Muscle of back (tissue), 13 donors: ENCODE measurements at places on chromosomes 16 and 17. TPM values are rescaled to one million over a fixed set of nuclear protein-coding genes. Genes with fewer than 3 reads are reported as not detected.
A peak's percentile ranks its signal among the peaks of the same experiment; 100 is the strongest.

- DNase-seq: no peak
Observed at GRCh38 chr17:48586355-48587258, 3.4 kb downstream of the HOXB3 start.

- no peak for DNase-seq
Observed at GRCh38 chr17:57835333-57835900, 14.4 kb downstream of the MRPS23 start.

DNA sequence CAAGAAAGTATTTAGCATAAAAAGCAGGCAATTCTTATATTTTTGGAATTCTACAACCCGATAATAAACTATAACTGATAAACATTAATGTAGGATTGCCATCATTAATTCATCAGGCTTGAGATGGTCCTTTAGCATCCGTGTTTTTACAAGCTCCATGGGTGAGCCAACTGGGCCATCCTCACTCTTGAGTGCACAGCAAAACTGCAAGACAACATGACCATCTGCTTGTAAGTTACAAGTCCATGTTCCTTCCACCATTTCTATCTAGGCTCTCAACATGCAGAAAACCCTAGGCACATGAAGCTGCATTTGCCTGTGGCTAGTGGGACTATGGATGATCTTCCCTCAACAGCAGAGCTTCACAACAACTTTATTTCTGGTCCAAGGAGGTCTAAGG lies 40.1 kb downstream of the ADAMTS18 start:
- no peak for DNase-seq

GRCh38 chr17:73747221-73748002 lies 103.2 kb upstream of the SDK2 start:
- no peak for DNase-seq

GRCh38 chr16:78490847-78491246 lies 391.4 kb downstream of the WWOX start:
- DNase-seq: no peak

DNA sequence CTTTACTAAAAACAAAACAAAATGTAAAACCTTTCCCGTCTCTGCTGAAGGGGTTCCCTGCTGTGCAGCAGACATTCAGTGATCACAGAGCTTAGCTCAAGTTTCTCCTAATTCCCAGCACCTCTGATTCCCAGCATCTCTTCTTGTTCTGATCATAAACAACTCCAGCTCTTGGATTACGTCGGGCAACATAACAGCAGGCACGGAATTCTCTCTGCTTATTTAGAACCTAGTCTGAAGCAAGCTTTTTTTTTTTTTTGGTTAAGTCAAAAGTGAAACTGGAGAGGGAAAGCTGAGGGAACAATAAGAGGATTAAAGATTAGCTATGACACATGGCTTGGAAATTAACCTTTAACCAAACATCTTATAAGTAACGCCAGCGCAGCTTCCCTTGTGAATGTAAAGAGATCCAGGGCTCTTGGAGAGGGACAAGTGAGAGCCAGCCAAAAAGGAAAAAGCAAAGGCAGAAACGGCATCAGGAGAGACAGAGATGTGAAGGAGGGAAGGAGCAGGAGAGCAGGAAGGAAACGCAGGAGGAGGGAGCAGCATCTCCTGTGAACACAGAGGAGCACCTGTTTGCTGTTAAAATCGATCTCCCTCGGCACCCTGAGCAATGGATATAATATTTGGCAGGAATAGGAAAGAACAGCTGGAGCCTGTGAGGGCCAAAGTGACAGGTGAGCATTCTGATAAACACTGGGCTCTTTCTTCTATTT lies at the start of gene BCO1:
Gene BCO1 (plus strand): TSS at position 394 of the 716 bp plus-strand sequence. CDS start 220 bp downstream, at position 614.
- DNase-seq: peak; percentile 74

GRCh38 chr16:11743308-11744074 lies 834 bp upstream of the TXNDC11 start:
- peak; percentile 23 for DNase-seq

DNA sequence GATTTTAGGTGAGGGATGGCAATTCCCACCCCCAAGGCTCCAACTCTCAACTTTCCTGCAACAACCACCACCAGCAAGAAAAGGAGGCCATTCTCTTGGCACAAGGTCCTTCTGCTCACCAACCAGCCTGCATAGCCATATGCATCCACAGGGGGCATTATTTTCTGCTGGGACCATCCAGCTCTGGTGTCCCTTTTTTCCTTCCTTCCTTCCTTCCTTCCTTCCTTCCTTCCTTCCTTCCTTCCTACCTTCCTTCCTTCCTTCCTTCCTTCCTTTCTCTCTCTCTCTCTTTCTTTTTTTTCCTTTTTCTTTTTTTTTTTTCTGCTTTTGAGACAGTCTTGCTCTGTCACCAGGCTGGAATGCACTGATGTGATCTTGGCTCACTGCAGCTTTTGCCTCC lies 21.1 kb upstream of the COX10 start:
- no peak for DNase-seq

- DNase-seq: no peak
Observed at GRCh38 chr16:1318268-1318545, 8.8 kb downstream of the UBE2I start.

DNA sequence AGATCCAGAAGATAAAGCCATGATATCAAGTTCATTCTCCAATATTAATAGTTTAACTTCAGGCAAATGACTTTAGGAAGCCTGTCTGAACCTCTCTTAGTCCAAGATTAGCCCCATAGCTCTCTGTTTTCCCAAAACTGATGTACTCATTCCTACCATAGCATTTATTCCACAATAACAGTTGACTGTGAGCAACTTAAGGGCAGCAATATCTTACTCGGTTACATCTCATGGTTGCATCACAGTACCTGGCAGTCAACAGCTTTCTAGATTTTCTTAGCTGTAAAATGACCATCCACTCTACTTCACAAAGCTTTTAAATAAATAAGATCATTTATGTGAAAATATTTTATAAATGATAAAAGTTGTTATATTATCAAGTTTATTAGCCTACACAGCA lies 58.2 kb upstream of the STAC2 start:
- DNase-seq: no peak

- DNase-seq: no peak
Observed at GRCh38 chr16:23996258-23996955, 160.6 kb downstream of the PRKCB start.

GRCh38 chr16:73083271-73083670 lies 35.3 kb upstream of the ZFHX3 start:
- no peak for DNase-seq

GRCh38 chr17:9350080-9350479 lies 225.5 kb downstream of the STX8 start:
- no peak for DNase-seq

- DNase-seq: no peak
Observed at GRCh38 chr17:37106049-37106448, 157.3 kb downstream of the AATF start.

DNA sequence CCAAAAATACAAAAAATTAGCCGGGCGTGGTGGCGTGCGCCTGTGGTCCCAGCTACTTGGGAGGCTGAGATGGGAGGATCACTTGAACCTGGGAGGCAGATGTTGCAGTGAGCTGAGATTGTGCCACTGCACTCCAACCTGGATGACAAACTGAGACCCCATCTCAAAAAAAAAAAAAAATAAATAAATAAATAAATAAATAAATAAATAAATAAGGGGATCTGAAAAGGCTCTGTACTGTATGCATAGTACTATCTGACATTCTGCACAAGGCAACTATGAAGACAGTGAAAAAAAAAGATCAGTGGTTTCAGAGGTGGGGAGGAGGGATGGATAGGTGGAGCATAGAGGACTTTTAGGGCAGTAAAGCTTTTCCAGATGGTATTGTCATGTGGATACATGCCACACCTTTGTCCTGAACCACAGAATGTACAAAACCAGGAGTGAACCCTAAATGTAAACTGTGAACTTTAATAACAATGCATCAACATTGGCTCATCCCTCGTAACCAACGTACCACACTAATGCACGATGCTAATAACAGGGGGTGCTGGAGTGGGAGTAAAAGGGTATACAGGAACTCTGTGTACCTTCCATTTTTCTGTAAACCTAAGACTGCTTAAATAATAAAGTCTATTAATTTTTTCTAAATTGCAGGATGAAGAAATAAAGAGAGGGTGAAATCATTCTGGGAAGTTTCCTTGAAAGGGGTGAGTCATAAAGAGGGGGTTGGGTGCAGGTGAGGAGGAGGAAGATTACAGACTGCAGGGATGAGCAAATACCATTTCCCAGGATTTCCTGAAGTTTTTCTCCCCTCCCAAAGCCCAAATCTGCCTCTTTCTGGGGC lies 155.8 kb upstream of the SDK2 start:
- DNase-seq: no peak

DNA sequence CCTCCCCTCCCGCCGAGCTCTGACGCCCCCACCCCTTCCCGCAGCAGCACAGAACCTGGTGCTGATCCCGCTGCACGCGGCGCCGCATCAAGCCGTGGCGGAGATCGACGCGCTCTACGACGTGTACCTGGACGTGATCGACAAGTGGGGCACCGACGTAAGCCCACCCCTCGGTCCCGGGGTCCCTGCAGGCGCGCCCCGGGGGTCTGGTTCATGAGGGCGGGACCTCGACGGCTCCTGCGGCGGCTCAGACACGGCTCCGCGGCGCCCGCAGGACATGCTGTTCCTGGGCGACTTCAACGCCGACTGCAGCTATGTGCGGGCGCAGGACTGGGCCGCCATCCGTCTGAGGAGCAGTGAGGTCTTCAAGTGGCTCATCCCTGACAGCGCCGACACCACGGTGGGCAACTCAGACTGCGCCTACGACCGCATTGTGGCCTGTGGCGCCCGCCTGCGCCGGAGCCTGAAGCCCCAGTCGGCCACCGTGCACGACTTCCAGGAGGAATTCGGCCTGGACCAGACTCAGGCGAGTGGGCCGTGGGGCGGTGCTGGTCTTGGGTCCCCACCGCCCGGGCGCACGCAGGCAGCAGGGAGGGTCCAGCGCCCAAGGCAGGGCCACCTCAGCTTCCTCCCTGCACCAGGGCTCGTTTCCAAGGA lies 1.4 kb downstream of the DNASE1L2 start:
- no peak for DNase-seq

- no peak for DNase-seq
Observed at GRCh38 chr17:41029633-41030245, at the start of gene KRTAP1-4. Gene KRTAP1-4 (minus strand): TSS chr17:41030195. CDS start chr17:41030078, 117 bp downstream.

GRCh38 chr16:9612267-9612666 lies 520.8 kb downstream of the HAPSTR1 start:
- no peak for DNase-seq

DNA sequence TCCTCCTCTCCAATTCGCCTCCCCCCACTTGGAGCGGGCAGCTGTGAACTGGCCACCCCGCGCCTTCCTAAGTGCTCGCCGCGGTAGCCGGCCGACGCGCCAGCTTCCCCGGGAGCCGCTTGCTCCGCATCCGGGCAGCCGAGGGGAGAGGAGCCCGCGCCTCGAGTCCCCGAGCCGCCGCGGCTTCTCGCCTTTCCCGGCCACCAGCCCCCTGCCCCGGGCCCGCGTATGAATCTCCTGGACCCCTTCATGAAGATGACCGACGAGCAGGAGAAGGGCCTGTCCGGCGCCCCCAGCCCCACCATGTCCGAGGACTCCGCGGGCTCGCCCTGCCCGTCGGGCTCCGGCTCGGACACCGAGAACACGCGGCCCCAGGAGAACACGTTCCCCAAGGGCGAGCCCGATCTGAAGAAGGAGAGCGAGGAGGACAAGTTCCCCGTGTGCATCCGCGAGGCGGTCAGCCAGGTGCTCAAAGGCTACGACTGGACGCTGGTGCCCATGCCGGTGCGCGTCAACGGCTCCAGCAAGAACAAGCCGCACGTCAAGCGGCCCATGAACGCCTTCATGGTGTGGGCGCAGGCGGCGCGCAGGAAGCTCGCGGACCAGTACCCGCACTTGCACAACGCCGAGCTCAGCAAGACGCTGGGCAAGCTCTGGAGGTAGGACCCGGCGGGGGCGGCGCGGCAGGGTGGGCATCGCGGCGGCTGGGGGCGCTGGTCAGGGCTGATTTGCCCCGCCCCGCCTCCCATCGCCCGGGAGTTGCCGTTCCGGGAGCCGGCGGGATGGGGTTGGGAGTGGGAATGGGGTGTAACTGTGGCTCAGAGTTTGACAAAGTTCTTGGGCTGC lies 567 bp downstream of the SOX9 start:
- no peak for DNase-seq

- no peak for DNase-seq
Observed at GRCh38 chr16:77823067-77823466, 34.7 kb downstream of the VAT1L start.

GRCh38 chr16:81275795-81276194 lies 37.3 kb downstream of the BCO1 start:
- DNase-seq: no peak

- DNase-seq: no peak
Observed at GRCh38 chr17:45029096-45029495, 22.3 kb downstream of the DCAKD start.

DNA sequence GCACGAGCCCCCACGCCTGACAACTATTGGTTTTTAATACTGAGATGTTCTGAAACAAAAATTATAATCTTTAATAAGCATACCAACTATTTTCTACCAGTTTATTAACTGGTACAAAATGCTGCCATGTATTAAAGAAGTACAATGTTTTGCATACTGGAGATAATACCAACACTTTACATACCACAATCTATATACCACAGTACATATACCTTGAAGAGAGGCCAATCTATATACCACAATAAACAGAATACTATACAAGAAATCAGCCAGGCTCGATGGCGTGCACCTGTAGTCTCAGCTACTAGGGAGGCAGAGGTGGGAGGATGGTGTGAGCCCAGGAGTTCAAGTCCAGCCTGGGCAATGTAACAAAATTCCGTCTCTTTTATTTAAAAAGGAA lies 9.9 kb downstream of the GPATCH8 start:
- DNase-seq: no peak

GRCh38 chr17:69710926-69711325 lies 296.4 kb downstream of the MAP2K6 start:
- DNase-seq: no peak

The COQ9 gene
- polyA plus RNA-seq: 70.7 TPM

The DNAH3 gene
- 0.19 TPM for polyA plus RNA-seq

The DPEP1 gene
- polyA plus RNA-seq: 1.9 TPM

The KRTAP9-4 gene
- polyA plus RNA-seq: not detected

The LRRC75A gene
- 9.0 TPM for polyA plus RNA-seq

The TNS4 gene
- polyA plus RNA-seq: 2.5 TPM

The C17orf50 gene
- polyA plus RNA-seq: not detected

The HOXB1 gene
- not detected for polyA plus RNA-seq

The PYDC1 gene
- polyA plus RNA-seq: 2.3 TPM

The ALDH3A1 gene
- 0.27 TPM for polyA plus RNA-seq

The KRTAP3-2 gene
- 0.45 TPM for polyA plus RNA-seq
